Small intestine (tissue), 16 donors: ENCODE measurements at places on chromosomes 13 and 19.

DNA sequence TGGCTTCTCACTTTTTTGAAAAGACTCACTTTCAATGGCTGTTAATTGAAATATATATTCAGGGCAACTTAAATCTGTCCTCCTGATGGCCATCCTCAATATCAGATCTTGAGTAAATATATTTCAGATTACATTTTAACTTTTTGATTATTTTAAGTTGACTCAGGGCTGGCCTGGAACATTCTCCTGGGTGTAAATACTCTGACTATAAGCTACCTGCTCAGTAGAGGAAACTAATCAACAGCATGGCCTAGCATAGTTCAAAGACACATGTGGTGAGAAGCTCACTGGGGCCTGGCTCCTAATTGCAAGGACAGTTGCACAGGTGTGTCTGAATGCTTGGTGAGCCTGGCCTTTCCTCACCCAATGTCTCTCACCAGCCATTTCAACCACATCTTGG, 5.5 kb upstream of the ZNF726 start:
- DNase-seq, result no peak

- DNase-seq, result peak; percentile 55
Observed at GRCh38 chr13:20197361-20197834, 4.7 kb upstream of the GJB2 start.

GRCh38 chr19:43318796-43319314, 34.6 kb upstream of the CD177 start:
- no peak for DNase-seq

- no peak for DNase-seq
Observed at GRCh38 chr13:46934749-46935148, 37.9 kb upstream of the HTR2A start.

DNA sequence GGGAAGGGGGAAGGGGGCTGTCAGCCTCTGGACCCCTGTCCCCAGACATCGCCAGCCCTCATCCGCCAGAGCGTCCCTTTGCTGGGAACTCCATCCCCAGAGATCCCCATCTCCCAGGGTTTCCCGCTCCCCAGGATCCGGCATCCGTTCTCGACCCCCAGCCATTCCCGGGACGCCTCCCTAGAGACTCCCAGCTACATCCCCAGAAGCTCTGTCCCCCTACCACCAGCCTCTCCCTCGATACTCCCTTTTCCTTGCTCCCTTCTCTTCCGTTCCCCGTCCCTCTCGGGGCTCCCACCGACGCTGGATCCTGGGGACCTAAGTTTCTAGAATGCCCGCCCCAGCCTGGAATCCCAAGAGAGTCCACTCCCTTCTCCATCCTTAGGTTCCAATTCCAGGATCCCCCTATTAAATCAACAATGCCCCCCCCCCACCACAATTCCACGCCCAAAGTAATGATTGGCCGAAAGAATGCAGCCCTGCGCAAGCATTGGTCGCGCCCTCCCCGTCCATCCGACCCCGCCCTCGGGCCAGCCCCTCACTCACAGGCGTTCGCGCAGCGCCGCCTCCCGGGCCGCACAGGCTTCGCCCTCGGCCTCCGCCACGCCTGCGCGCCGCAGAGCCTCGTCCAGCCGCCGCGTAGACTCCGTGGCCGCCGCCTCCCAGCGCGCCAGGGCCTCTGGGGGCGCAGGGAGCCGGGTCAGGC, 3.2 kb downstream of the CCDC194 start:
- peak; percentile 80 for DNase-seq

DNA sequence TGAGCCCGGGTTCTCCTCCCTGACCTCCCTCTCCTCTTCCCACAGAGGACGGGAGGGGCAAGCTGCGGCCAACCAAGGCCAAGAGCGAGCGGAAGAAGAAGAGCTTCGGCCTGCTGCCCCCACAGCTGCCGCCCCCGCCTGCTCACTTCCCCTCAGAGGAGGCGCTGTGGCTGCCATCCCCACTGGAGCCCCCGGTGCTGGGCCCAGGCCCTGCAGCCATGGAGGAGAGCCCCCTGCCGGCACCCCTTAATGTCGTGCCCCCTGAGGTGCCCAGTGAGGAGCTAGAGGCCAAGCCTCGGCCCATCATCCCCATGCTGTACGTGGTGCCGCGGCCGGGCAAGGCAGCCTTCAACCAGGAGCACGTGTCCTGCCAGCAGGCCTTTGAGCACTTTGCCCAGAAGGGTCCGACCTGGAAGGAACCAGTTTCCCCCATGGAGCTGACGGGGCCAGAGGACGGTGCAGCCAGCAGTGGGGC, 162.2 kb downstream of the KDM4B start:
- DNase-seq, result no peak

- no peak for DNase-seq
Observed at GRCh38 chr13:59494151-59494550, 669.6 kb downstream of the DIAPH3 start.
